ENCODE measurements at places on chromosomes 5 and 9.

- no peak for DNase-seq
These were observed 150.2 kb upstream of the PHYKPL start for GRCh38 chr5:178382754-178383164.

GRCh38 chr5:74514888-74515551 is 125.5 kb downstream of the ENC1 start:
- no peak for DNase-seq

DNA sequence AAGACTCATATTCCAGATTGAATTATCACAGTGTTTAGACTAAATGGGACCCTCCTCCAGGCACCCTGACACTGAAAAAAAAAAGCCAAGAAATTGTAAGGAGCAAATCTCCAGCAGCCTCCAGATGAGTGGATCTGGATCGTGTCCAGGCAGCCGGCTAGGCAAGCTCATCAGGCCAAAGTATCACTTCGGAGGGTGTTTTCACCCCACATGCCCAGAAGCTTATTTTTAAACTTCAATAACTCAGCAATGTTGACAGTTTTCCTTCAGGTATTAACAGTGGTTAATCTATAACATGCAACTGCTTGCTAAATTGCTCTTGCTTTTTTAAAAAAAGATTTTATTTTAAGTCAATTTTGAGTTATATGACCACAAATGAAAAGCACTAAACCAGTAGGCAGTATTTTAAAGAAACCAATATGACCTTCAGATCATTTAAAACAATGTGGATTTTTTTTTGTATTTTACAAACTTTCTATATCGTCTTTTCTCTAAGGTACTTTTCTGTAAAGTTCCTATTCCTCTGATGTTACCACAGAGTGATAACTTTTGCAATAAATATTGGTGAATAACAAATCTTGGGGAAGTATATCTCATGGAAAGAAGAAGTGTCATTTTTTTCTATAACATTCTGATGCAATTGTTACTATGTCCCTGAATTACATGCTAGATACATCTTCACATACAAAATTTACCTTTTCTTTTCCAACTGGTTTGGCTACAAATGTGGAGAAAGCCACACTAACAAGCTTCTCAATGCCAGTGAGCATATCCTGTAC is 30.7 kb downstream of the ACOT12 start:
- DNase-seq, result no peak

DNA sequence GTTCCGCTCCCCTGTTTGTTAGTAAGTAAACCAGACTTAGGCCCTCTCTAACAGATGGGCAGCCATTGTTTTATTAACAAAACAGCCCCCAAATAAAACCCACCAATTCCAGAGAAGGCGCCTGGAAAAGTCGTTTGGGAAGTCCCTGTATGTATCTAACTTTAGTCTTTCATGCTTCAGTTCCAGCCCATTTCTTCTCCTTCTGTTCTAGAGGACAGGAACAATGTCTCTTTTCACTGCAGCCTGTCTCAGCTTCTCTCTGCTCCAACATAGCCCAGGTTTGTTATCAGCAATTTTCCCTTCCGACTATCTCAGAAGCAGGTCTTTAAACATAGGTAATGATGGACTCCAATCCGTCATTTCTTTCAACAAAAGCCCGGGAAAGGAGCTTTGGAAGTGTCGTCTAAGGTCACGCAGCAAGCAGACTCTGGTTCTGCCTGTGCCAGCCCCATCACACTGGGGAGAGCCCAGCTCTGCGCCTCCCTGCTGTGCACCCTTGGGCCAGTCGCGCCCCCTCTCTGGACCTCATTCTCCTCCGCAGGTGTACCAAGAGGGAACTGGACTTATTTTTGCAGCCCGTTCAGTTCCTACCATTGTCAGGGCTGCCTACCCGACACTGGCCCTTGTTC is 9.6 kb upstream of the AKNA start:
- no peak for DNase-seq

DNA sequence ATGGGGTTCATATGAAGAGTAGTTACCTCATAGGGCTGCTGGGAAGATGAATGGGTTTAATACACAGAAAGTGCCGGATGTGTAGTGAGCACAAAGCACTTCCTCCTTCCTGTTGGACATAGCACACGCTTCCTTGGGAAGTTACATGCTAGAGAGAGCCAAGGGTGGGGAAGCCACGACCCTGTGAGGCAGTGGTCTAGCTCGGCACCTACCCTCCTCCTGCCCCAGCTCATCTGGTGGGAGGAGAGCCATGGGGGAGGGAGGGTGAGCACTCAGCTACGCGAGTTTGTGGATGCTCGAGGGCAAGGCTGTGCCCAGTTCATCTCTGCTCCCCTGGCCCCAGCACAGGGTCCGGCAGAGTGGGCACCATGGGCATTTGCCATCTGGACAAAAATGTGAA is 43.6 kb upstream of the NEK6 start:
- DNase-seq, result no peak

DNA sequence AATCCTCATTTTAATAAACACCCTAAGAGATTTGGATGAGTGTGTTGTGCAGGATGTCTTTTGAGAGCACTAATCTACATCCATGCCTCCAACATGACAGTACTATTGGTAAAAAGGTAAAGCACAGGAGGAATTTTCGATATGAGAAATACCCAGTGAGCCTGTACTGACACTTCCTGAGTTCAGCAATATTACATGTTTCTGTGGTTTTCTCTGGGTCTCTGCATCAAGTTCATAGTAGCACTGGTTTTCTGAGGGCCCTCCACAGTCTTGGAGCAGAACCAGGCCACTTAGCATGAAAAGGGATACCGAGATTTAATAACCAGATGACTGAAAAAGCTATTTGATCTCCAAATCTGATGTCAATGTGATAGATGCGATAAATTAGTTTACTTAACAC is 524.1 kb downstream of the TMEM38B start:
- no peak for DNase-seq

DNA sequence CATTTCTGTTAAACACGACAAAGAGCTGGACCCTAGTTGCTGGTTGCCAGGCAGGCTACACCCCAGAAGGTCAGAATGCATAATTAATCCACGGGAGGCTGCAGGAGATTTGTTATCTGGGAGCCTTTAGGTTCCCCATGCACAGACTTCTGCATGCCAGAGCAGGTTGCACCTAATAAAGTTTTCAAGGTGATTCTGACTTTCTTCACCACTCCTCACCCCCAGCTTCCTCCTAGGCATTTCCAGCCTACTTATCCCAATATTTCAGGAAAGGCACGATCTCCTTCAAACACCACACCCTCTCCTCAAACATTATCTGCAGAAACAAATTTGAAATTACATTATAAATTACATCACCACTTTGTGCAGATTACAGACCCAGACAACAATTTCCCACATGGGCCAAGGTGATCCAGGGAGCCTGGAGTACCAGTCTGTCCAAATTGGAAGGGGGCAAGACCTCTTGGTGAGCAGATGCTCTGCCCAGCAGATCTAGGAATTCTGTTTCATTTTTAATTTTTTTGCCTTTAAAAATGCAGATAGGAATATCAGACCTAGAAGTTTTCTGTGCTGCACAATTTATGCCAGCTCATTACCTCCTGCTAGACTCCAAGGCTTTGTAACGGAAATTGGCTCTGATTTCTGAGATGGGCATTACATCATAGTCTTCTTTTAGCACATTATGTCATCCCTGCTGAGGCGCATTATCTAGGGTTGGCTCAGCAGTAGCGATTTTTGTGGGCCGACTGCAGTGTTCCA is 363.4 kb upstream of the SLC30A5 start:
- DNase-seq, result peak; percentile 32

DNA sequence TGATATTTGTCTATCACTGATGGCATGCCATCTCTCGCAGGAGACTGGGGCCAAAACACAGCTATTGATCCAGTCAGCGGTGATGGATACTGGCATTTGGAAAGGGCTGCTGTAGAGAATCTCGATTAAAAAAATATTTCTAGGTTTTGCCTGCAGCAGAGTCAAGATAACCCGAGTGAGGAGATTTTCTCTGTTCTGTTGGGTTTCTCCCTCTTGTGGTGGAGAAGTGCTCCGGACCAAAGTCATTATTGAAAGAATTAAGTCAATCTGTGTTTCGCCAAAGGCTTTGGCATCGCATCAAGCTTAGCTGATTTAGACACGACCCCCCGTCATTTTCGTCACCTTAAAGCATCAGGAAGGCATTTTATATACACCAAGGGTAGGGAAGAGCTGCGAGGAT is 97.1 kb upstream of the IRX2 start:
- no peak for DNase-seq

- DNase-seq, result no peak
These were observed 154.5 kb downstream of the NR3C1 start for GRCh38 chr5:143248822-143249579.

- no peak for DNase-seq
These were observed 50.7 kb downstream of the ARRDC3 start for GRCh38 chr5:91332267-91333045.

DNA sequence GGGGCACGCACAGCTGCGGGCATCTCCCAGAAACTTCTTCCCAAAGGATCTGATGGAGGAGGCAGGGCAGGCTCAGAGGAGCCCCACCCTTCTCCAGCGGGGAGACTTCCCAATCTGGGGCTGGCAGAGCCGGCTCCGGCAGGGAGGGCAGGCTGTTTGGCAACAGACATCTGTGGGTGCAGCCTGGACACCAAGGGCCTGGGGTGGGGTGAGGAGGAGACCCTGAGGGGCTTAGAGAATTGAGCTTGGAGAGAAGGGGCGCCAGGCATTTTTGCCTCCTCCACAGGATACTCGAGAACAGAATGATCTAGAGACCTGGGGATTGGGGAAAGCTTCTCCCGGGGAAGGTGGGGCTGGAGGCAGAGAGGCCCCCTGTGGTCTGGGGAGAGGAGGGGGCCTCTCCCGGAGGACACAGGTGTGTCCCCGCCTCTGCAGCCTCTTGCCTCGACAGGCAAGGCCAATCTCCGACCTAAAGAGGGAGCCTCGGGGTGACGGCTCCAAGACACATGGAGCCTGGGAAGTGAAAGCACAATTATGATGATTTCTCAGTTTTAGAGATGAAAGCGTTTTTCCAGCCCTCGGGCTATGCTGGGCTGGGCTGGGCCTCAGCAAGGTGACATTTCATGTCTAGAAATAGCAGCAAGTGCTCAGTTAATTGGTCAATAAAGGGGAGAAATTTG is 8.4 kb downstream of the LHX3 start:
- DNase-seq, result no peak

- DNase-seq, result no peak
These were observed 150.3 kb downstream of the UNC13B start for GRCh38 chr9:35311891-35312639.

- DNase-seq, result no peak
These were observed 80.6 kb downstream of the SH3PXD2B start for GRCh38 chr5:172373680-172374079.

DNA sequence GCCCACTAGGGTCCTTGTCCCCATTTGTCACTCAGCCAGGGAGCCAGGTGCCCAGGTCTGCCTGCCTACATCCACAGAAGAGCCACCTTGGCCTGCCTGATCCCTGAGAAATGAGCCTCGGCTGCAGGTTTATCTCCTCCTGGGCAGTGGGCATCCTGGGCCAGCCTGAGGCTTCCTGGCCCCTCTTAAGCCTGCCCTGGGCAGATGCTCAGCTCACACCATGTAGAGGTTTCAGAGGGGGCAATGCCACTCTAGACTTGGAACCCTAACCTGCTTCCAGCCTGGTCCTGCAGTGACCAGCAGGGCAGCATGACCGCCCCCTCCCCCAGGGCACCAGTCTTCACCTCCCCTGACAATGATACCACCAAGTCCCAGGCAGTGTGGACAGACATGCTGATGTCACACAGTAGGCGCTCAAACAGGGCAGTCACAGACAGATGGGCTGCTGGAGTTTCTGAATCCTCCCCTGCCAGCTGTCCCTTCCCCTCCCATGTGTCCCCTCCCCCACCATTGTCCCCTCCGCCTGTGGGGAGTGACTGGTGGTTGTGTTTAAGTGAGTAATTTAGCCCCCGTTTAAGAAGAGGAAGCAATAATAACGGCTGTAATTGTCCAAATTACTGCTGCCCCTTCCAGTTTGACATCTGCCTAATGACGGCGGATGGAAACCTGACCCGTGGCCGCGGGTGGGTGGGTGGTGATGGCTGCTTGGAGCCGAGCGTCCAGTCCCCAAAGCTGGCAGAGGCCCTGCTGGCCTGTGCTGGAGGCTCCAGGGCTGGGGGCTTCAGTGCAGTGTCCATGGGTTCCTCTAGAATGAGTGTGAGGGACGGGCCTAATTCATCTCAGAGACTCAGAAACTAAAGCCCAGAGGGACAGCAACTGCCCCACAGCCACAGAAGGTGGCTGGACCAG is 147.7 kb downstream of the BARX1 start:
- DNase-seq, result no peak

GRCh38 chr9:85055506-85056202 is 386.1 kb downstream of the NTRK2 start:
- DNase-seq, result no peak

- DNase-seq, result no peak
These were observed 10.5 kb downstream of the RNF38 start for GRCh38 chr9:36389590-36389989.

DNA sequence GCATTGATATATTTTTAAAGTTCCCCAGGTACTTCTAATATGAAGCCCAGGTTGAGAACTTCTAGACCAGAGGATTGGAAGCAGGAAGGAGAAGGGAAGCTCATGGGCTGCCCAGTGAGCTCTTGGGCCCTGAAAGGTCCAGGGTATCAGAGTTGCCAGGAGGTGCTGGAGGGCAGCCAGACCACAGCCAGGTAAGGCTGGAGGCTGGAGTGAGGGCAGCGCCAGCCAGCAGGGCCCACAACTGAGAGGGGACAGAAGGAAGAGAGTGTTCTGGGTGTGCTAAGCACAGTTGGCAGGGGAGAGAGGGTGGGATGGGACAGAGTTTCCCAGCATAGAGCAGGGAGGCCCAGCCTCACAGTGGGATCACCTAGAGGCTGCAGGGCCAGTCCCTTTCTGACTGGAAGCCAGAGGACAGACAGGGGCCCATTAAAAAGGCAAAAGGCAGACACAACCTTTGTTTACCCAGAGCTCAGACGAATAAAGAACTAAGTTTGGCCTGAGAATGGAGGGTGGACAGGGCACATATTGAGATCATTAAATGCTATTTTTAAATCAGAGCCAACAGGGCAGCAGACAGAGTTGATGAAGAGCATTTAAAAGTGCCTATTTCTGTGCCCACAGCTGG is 94.9 kb downstream of the PDE8B start:
- no peak for DNase-seq

- DNase-seq, result no peak
These were observed 508.6 kb downstream of the TAF11L14 start for GRCh38 chr5:18142831-18143230.

DNA sequence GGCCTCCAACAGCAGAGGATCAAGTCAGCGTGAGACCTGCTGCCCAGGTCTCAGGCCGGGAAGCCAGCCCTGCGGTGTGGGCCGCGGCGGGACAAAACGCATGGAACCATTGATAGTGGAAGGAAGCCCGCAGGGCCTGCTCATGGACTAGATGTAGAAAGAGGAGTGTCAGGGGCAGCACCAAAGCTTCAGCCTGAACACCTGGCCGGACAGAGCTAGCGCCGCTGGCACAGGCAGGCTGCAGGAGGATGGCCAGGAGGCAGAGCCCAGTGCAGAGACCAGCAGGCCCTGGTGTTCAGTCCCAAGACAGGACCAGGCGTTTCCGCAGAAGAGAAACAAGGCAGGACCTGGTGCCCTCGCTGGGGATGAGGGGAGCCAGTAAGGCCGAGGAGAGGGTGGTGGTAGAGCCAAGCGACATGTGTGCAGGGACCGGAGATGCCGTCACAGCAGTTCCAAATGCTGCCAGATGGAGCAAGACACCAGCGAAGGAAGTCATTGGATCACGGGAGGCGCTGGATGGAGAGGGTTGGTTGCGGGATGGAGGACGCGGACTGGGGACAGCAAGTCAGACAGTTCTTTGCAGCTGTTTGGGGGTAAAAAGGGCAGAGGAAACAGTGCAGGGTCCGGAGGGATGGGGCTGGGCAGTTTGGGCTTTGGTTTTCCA is 42.1 kb upstream of the OLFM1 start:
- no peak for DNase-seq

Data from prostate gland (tissue), 2 donors.